ENCODE measurements at places on chromosomes 2 and 18.

- no peak overlapping the region for H3K27ac ChIP-seq
- no peaks in the 10 kb centered on the region for H3K36me3 ChIP-seq
- no peaks in the 10 kb centered on the region for H3K27me3 ChIP-seq
- H3K4me1 ChIP-seq: no peaks in the 10 kb centered on the region
- DNase-seq: no peak
- no peak overlapping the region for H3K4me3 ChIP-seq
Observed at GRCh38 chr2:188819792-188820191, 154.4 kb upstream of the COL3A1 start.

GRCh38 chr2:231059756-231060155 is 3.1 kb downstream of the PSMD1 start:
- DNase-seq: no peak
- no peak overlapping the region for H3K4me3 ChIP-seq
- peaks cover 16% of the 10 kb centered on the region for H3K36me3 ChIP-seq
- no peak overlapping the region for H3K27ac ChIP-seq
- H3K4me1 ChIP-seq: peaks cover 28% of the 10 kb centered on the region

DNA sequence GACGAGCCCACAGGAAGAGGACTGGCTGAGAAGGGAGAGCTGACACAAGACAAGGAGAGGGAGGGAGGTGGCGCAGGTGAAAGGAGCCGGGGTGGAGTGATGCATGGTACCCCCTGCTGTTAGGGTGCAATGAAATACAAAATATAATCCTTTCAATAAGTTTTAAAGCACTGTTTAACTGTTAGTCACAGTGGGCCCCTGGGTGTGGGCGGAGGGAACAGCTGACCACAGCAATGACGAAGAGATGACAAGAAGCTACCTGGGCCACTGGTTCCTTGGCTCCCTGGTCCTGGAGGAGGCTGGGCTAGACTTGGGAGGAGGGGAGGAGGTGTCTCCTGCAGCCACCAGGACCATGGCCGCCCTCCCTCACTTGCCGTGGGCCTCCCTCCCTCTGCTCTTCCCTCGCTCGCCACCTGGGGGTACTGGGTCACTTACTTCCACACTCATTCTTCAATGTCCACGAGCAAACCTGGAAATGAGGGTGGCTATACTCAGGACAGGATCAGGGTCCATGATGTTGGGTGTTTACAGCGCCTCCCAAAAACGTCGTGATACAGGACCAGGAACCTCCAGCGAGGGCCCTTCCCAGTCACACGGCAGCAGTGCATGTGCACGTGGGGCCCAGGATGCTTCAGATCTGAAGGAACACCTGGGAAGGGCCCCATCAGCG is 196.1 kb downstream of the ANKRD30B start:
- H3K4me3 ChIP-seq: no peak overlapping the region
- no peaks in the 10 kb centered on the region for H3K36me3 ChIP-seq
- H3K27me3 ChIP-seq: no peaks in the 10 kb centered on the region
- no peak overlapping the region for H3K27ac ChIP-seq

DNA sequence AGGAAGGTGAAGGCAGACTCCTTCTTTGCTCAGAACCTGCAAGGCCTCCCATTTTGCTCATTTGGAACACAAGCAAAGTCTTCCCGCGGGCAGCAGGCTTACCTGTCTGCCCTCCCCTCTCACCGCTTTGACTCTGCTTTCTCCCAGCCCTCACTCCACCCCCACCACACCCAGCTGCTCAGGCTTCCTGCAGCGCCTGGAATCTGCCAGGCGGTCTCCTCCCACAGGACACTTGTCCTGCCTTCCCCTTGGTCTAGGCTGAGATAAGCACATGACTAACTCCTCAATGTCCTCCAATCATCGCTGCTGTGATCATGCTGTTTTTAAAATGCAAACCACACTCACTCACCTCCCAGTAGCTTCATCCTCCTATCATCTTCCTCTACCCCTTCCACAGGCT is 430.0 kb downstream of the ZNF516 start:
- H3K27me3 ChIP-seq: no peaks in the 10 kb centered on the region
- no peak overlapping the region for H3K27ac ChIP-seq
- no peak for DNase-seq
- no peaks in the 10 kb centered on the region for H3K4me1 ChIP-seq

GRCh38 chr2:100542418-100542817 is 20.4 kb upstream of the PDCL3 start:
- no peaks in the 10 kb centered on the region for H3K27me3 ChIP-seq
- DNase-seq: no peak
- no peak overlapping the region for H3K4me3 ChIP-seq
- no peaks in the 10 kb centered on the region for H3K36me3 ChIP-seq
- no peaks in the 10 kb centered on the region for H3K4me1 ChIP-seq
- no peak overlapping the region for H3K27ac ChIP-seq

- DNase-seq: no peak
- no peaks in the 10 kb centered on the region for H3K4me1 ChIP-seq
- no peaks in the 10 kb centered on the region for H3K27me3 ChIP-seq
- H3K4me3 ChIP-seq: no peak overlapping the region
- H3K27ac ChIP-seq: no peak overlapping the region
- no peaks in the 10 kb centered on the region for H3K36me3 ChIP-seq
Observed at GRCh38 chr2:18814387-18814786, 225.0 kb upstream of the NT5C1B start.

DNA sequence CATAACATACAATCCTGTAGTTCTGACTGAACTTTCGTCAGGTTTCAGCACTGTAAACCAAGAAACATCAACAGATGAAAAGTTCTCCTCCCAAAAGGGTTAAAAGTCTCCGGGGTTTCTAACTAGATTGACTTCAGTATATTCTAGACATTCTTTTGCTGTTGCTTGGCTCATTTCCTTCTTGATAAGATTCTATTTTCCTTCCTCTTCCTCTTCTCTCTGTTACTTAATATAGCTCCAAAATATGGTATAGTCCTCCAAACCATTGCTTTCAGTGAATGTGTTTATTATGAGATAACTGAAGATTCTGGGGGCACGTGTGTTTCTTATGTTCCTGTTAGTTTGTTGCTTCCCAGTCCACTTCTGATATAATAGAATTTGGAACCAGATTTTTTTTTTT is 46.4 kb upstream of the MAP4K3 start:
- no peaks in the 10 kb centered on the region for H3K27me3 ChIP-seq
- H3K4me1 ChIP-seq: no peaks in the 10 kb centered on the region
- no peak overlapping the region for H3K4me3 ChIP-seq
- H3K27ac ChIP-seq: no peak overlapping the region
- H3K36me3 ChIP-seq: no peaks in the 10 kb centered on the region
- DNase-seq: no peak

DNA sequence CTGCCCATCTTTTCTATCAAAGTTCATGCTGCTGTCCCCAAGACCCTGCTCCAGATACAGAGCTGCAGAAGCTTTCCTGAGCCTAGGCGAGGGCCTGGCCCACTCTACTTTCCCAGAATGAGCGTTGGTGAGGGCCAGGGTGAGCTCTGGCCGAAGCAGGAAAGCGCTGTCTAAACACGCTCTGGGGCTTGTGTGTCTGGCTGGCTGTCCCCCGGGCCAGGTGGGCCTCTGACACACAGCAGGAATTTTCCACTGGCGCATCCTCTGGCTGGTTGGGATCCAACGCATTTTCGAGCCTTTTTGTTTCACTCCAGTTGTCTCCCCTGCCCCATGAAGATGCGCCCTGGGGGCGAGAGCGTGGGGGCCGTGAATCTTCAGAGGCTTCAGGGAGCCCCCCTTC is 17.8 kb upstream of the KCNK3 start:
- no peaks in the 10 kb centered on the region for H3K36me3 ChIP-seq
- DNase-seq: no peak
- no peaks in the 10 kb centered on the region for H3K27me3 ChIP-seq
- H3K27ac ChIP-seq: no peak overlapping the region
- H3K4me1 ChIP-seq: no peaks in the 10 kb centered on the region

DNA sequence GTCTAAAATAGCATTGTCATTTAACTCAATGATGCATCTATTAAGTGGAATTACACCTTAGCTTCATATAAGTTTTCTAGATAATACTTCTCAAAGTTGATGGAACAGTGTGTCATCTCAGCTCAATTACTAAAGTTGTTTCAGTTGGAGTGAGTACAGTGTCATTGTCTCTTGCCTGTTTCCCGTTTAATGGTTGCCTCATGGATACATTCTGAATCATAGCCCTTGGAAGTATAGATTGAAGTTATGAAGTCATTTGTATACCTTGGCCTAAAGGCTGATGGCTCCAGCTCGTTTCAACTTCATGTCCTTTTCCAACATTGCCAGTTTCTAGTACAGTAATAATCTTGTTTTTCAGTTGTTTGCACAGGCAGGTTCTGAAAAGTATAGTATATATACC is 130.5 kb upstream of the NOSTRIN start:
- H3K27ac ChIP-seq: no peak overlapping the region
- no peaks in the 10 kb centered on the region for H3K4me1 ChIP-seq
- DNase-seq: no peak
- no peaks in the 10 kb centered on the region for H3K36me3 ChIP-seq

- H3K27me3 ChIP-seq: no peaks in the 10 kb centered on the region
- H3K36me3 ChIP-seq: peaks cover 22% of the 10 kb centered on the region
- H3K4me1 ChIP-seq: peaks cover 40% of the 10 kb centered on the region
Observed at GRCh38 chr2:28395334-28396061, 2.8 kb downstream of the FOSL2 start.

DNA sequence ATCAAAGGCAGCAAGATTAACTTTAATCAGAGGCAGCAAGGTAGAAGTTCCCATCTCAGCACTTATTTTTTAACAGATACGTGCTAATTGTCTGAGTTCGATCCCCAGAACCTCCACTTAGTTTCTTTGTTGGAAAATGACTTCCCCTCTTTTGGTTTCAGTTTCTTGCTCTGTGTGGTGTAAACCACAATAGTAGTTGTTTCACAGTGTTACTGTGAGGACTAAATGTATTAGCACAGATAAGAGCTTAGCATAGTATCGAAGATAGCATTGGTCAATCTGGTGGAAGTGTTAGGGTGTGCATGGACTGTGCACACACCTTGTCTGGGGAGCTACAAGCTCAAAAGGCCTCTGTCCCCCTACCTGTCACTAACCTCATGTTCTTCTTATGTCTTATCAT is 988.3 kb upstream of the GYPC start:
- no peak overlapping the region for H3K27ac ChIP-seq
- no peaks in the 10 kb centered on the region for H3K4me1 ChIP-seq
- no peak for DNase-seq
- H3K4me3 ChIP-seq: no peak overlapping the region

DNA sequence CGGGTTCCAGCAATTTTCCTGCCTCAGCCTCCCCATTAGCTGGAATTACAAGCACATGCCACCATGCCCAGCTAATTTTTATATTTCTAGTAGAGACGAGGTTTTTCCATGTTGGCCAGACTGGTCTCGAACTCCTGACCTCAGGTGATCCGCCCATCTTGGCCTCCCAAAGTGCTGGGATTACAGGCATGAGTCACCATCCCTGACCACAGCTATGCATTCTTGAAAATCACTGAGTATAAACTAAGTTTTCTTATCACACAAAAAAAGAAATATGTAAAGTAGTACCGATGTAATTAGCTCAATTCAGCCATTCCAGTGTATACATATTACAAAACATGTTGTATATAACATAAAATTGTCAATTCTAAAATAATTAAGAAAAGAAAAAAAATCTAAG is 232.7 kb downstream of the MBD2 start:
- DNase-seq: no peak
- no peak overlapping the region for H3K27ac ChIP-seq
- H3K4me1 ChIP-seq: no peaks in the 10 kb centered on the region
- H3K27me3 ChIP-seq: no peaks in the 10 kb centered on the region
- no peak overlapping the region for H3K4me3 ChIP-seq

DNA sequence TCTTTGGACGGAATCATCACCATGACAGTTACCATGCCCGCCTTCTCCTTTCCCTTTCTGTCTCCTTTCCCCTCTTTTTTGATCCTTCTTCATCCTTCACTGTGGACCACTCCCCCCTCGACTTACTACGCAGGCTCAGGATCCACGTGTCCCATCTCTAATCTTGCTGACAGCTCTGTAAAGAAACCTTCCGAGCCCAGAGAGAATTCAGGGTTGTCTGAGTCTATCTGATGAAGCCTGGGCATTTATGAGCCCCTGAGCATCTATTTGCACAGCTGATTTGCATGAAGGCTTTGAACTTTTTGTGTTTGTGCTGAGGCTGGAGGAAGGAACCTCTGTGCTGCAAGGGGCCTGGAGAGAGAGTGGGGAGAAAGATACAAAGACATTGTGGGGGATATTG is 50.7 kb downstream of the CIB4 start:
- no peaks in the 10 kb centered on the region for H3K4me1 ChIP-seq
- no peaks in the 10 kb centered on the region for H3K36me3 ChIP-seq
- no peak overlapping the region for H3K27ac ChIP-seq
- no peak for DNase-seq
- H3K27me3 ChIP-seq: no peaks in the 10 kb centered on the region

DNA sequence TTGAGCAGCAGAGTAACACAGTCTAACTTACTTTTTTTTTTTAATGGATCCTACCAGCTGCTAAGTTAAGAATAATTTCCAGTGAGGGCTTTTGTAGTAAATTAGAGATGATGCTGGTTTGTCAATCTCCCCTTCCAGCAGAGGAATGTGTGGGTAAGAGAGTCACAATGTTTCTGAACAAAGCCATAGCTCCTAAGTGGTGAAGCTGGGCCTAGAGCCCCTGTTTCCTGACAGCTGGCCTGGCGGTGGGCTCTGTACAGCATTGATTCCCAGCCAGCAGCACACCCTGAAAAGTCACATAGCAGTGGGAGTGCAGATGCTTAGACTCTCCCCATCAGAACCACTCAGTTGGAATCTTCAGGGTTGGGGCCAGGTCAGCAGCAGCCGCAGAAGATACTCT is 24.4 kb downstream of the CAPG start:
- no peaks in the 10 kb centered on the region for H3K27me3 ChIP-seq
- no peak overlapping the region for H3K4me3 ChIP-seq
- no peak overlapping the region for H3K27ac ChIP-seq
- peaks cover 14% of the 10 kb centered on the region for H3K4me1 ChIP-seq

DNA sequence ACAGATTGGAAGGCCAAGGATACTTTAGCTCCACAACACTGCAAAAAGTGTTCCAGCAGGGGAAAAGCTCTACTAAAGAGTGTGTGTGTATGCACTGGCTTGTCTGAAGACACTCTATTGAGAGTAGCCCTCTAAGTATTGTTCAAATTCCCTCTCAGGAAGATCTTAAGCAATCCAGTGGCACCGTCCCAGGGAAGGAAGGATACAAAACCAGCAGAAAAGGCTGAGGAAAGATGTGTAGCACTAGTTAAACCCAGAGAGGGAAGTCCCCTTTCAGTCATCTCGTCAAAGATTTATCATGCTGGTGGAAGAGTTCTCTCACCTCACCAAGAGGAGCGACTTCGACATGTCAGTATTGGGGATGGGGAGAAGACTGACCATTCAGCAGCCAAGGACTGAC is 50.5 kb downstream of the DHRS9 start:
- no peaks in the 10 kb centered on the region for H3K4me1 ChIP-seq
- no peaks in the 10 kb centered on the region for H3K27me3 ChIP-seq
- H3K4me3 ChIP-seq: no peak overlapping the region
- DNase-seq: no peak
- H3K36me3 ChIP-seq: no peaks in the 10 kb centered on the region

DNA sequence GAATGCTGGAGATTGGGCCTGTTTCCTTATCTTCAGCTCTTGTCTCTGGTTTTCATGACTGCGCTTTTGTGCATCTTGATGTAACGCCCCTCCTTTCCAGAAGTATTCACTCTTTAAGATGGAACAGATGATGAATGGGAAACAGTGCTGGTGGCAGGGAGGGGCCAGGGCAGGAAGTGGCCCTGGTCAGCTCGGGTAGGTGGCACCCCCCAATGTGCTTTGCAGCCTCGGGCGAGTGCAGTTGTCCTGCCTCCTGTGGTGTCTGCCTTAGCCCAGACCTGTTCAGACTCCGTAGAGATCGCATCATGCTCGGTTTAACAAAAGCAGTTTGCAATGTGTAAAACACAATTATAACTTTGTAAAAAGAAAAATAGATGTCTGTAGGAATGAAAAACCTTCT is 17.0 kb upstream of the MGAT4A start:
- no peaks in the 10 kb centered on the region for H3K36me3 ChIP-seq
- H3K4me1 ChIP-seq: no peaks in the 10 kb centered on the region
- H3K4me3 ChIP-seq: no peak overlapping the region
- no peak overlapping the region for H3K27ac ChIP-seq
- no peak for DNase-seq
